ENCODE measurements at places on chromosomes 1 and 21.

DNA sequence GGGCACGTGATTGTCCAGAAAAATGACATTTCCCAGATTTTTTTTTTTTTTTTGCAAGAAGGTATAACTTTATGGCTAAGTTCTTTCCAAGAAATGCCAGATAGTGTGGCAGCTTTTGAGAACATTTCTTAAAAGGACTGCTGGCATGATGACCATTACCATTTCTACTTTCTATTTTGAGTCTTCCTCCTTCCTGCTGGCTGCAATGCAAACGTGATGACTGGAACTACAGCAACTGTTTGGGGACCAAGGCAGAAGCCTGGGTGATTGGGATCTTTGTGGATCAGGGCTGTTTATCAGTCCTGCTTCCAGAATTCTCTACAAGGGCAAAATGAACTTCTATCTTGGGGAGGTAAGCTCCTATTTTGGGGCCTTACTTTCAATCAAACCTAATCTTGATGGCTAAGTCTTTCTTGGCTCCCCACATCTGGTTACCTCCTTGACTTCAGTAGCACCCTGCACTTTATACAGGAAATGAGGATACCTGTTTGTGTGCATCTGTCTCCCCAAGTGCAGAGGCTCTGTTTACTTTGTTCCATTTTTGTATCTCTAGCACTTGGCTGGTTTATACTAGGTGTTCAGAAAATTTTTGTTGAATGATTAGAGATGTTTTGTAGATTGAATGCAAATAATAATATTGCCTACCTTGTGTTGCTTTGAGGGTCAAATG, 3.7 kb upstream of the DDX20 start:
- no peak for DNase-seq

DNA sequence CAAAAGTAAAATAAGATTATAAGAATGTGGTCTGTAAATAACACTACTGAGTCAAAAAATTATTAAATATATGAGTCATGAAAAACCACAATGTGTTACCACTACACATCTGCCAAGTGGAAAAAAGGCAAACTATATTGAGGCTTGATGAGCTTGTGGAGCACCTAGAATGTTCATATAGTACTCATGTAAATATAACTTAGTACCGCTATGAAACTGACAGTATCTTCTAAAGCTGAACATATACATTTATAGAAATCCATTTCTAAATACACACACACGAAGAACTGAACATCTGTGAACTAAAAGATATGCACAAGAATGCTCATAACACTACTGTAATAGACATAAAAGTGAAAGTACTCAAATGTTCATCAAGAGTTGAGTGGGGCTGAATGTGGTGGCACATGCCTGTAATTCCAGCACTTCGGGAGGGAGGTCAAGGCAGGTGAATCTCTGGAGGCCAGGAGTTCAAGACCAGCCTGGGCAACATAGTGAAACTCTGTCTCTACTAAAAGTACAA, 18.5 kb upstream of the GBP3 start:
- DNase-seq, result peak; percentile 73

GRCh38 chr1:167555971-167556714, 2.6 kb upstream of the CREG1 start:
- DNase-seq, result peak; percentile 55

GRCh38 chr1:43689289-43689688, 18.0 kb upstream of the ST3GAL3 start:
- no peak for DNase-seq

- DNase-seq, result no peak
Observed at GRCh38 chr1:9809100-9809510, 14.7 kb downstream of the CLSTN1 start.

- no peak for DNase-seq
Observed at GRCh38 chr1:165114022-165114888, 242.3 kb downstream of the LMX1A start.

DNA sequence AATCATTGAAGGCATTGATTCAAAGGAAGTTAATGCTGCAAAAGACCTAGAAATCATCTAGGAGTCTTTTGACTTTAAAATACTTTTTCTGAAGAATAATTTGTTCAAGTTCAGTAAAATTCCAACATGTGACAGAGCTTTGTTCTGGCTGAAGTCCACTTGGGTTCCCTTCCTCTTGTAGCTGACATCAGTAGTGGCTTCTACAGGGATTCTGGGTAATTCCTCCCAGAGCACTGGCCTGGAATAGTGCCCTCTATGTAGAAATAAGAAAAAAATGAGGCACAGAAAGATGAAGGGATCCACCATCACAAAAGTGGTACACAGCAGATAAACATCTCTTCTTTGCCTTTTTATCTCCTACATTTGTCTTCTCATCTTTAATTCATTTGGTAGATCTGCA, 548.1 kb downstream of the LTN1 start:
- DNase-seq, result no peak

DNA sequence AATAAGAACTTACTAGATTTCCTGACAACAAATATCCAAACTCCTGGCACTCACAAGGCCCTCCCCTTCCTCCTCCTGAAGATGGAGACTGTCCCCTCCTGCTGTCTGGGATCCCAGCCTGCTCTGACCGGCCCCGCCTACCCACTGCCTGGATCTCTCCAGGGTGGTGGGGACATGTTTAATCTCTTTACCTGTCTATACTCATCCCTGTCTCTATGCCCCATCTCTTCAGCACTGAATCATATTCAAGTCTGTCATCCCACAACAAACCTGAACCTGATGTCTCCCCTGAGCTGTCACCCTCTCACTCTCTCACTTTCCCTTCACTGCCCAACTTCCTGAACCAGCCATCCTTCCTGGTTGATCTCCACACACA, 22.1 kb downstream of the MATN1 start:
- no peak for DNase-seq

DNA sequence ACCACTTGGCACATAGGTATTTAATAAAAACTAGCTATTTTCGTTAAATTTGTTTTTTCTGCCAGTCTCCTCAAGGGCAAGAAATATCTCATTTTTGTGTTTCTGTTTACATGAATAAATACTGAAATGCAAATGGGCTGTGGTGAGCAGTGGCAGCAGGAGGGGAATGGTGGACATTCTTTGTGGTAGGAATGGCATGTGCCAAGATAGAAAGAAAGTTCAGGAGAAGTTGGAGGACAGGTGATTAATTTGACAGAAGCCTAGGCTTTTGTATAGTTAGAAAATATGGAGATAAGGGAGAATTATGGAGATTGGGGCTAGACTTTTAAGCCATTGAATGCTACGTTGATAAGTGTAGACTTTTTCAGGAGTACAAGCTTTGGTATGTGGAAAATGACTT, 8.6 kb downstream of the RAP1A start:
- no peak for DNase-seq

DNA sequence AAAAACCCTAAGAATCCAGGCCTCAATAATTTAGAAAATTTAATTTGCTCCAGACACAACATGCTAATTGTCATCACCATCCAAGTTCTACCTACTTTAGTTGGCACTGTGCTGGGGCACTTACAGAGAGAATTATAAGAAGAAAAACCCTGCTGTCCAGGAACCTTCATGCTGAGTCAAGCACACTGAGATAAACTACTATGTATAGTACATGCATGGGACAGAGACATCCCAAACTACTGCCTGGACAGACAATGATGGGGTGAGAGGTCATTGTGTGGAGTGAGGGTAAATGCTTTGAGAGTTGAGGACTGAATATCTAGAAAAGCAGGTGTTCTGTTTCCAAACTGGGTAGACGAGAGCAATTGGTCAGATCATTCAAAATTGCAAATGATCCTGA, 135.3 kb upstream of the CTTNBP2NL start:
- no peak for DNase-seq

GRCh38 chr1:47241114-47242113, 9.4 kb upstream of the TAL1 start:
- no peak for DNase-seq

- DNase-seq, result no peak
Observed at GRCh38 chr1:155182052-155182550, 8.5 kb downstream of the TRIM46 start.

- no peak for DNase-seq
Observed at GRCh38 chr1:240399381-240399780, 212.6 kb downstream of the GREM2 start.

DNA sequence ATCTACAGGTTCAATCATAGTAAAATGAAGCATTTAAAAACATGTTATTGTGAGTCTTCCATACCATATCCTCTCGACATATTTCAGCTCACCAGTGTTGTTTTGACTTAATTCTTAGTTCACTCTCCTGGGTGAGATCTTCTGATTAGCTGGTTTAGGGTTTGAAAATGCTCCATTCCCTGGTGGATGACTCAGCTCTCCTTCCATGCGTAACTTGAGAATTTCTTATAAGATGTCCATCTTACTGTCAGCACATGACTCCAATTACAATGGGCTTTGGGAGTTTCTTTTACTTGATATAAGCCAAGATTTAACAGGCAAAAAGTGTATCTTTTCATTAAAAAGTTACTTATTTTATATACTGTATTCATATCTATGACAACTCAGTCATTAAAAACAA, 476.5 kb downstream of the BRINP3 start:
- no peak for DNase-seq

GRCh38 chr1:49318218-49318617, 541.5 kb upstream of the BEND5 start:
- DNase-seq, result no peak

DNA sequence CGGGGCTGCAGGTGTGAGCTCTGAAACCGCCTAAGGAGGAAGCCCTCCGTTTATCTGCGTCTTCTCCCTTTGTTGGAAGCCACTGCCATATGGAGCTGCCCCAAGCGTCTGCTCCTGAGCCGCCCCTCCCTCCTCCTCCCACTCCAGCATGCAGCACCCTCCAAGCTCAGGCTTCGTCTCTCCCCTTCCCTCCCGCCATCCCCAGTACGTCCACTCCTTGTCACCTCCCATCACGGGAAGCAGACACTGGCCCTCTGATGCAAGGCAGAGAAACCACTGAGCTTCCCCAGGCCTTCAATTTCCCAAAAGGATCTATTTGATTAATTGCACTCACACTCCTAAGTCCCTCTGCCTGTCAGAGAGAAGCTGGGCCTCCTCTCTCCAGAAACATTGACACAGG, 52.5 kb downstream of the NFASC start:
- no peak for DNase-seq

DNA sequence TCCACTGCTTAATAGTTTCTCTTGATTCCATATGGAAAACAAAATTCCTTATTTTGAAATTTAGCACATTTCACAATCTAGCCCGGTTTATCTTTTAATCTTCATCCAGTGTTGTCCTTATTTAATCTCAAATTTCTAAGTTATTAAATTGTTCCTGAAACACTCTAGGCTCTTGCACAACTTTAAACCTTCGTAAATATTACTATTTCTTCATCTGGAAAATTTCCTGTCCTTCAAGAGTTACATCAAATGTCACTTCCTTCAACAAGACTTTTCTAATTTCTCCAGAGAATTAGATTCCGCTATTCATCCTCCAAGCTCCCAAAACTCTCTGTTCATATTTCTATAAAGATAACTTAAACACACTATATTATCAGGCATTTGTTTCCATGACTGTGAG, 6.5 kb downstream of the FMO5 start:
- no peak for DNase-seq

DNA sequence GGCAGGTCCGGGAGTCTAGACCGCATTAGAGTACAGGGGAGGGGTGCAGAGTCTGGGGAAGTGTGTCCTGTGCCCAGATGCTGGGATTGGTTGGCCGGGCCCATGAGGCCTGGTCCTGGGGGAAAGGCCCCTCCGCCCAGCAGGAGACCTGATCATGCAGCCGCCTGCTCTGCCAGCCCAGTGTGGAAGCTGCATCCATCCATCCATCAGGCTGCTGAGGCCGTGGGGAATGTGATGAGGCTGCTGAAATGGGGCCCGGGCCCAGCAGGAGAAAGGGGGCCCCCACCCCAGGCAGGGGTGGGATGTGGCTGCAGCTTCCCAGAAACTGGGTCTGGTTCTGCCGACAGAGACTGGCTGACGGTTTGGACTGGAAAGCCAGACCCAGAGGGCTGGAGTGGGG, 37.2 kb downstream of the EPHA2 start:
- no peak for DNase-seq

- no peak for DNase-seq
Observed at GRCh38 chr1:234486858-234487840, 8.2 kb upstream of the TARBP1 start.

- DNase-seq, result no peak
Observed at GRCh38 chr21:34179204-34179935, 106.0 kb downstream of the MRPS6 start.

- DNase-seq, result no peak
Observed at GRCh38 chr1:3501856-3502640, 47.6 kb downstream of the ARHGEF16 start.

- DNase-seq, result no peak
Observed at GRCh38 chr1:43284065-43284464, 1.3 kb downstream of the C1orf210 start.

- DNase-seq, result peak; percentile 16
Observed at GRCh38 chr1:172154551-172154950, 265.9 kb upstream of the C1orf105 start.

GRCh38 chr1:110224240-110224995, 14.3 kb downstream of the KCNC4 start:
- no peak for DNase-seq

GRCh38 chr1:16162163-16162822, 6.4 kb upstream of the EPHA2 start:
- DNase-seq, result no peak

GRCh38 chr1:6027591-6027990, 18.1 kb upstream of the KCNAB2 start:
- DNase-seq, result no peak

GRCh38 chr1:60280819-60281218, 207.2 kb upstream of the C1orf87 start:
- no peak for DNase-seq

GRCh38 chr21:34836103-34836932, 167.5 kb downstream of the CLIC6 start:
- no peak for DNase-seq

DNA sequence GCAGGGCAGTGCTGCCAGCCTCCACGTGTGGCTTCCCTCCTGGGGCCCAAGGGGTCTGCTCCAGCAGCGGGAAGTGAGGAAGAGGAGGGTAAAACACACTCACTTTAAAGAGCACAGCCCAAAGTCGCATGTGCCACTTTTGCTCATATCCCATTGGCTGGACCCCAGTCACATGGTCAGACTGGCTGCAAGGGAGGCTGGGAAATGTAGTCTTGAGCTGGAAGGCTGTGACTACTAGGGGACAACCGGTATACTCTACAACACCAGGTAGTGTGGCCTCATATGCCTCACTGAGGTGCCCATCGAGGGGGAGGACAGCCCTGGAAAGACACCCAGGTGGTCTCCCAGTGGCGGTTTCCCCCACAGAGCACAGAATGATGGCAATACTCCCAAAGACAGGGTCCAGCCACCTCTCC, 45.2 kb downstream of the CAMK2N1 start:
- no peak for DNase-seq

DNA sequence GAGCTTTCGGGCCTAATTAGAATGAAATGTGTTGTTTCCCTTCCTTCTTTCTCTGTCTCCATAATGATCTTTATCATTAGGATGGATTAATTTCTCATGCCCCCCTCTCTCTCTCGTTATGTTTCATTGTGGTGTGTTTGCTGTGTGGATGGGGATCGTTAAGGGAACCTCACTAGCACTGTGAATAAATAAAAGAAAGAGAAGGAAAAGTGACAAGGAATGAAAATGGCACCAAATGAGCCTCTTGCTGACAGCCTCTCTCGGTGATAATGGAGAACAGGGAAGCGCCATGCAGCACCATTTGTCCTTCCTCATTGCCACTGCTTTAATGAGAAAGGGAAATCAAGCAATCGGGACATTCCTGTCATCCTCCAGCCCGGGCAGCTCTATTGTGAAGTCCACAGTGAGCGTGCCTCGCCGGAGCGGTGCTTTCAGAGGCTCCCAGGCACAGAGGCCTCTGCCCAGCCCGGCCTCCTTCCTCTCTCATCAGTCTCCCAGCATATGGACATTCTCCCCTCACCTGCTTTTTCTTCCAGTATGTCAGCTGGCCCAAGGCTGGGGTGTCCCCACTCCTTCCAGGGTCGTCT, 265.7 kb upstream of the TMEM51 start:
- DNase-seq, result no peak

GRCh38 chr1:20154301-20154831, 15.2 kb downstream of the PLA2G2F start:
- no peak for DNase-seq
